ENCODE measurements at places on chromosomes 5 and 9. TPM values are rescaled to one million over a fixed set of nuclear protein-coding genes. Genes with fewer than 3 reads are reported as not detected.

DNA sequence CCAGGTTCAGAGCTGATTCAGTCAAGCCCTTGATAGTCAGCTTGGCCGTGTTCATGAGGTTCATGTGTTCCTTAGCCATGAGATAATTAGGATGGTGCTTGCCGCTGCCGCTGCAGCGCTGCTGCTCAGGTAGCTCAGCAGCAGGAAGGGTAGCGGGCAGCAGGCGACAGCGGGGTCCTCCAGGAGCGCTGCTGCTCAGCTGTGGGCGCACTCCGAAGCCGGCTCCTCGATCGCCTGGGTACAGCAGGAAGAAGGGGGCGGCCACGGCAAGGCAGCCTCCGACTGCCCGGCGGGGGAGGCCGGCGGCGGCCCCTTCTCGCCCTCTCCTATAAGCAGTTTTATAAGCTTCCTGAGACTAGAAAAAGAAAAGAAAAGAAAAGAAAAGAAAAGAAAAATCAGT is 1253.6 kb downstream of the EFNA5 start:
- no peaks in the 10 kb centered on the region for H3K4me1 ChIP-seq
- H3K36me3 ChIP-seq, result no peaks in the 10 kb centered on the region
- no peak for DNase-seq
- H3K27ac ChIP-seq, result no peak overlapping the region
- no peak overlapping the region for H3K4me3 ChIP-seq

DNA sequence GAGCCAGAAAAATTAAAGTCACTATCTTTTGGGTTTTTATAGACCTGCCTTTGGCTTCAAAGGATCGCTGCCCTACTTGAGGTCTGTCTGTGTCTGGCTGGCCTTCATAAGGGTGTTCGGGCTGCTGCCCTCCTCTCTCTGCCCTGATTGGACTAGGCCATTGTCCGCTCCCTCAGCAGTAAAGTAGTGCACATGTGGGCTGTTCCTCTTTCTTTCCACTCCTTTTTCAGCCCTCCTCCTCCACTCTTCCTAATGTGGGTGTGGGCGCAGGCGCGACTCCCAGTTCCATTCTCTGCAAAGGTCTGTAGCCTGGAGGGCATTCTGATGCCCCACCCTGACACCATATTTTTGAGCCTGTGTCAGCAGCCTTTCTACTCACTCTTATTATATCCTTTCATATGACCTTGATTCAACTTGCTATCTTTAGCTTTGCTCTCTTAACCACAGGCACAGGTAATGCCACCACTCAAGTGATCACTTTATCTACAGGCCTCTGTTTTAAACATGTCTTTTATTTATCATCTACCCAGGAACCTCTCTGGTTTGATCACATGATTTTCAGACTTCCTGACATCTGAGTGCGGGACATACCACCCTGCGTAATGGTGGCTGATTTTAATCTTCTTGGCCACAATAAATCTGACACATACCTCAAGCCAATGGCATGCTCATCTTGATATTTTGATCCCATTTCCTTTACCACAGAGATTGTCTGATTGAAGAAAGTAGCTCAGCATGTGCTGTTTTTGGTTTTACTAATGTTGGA is 144.5 kb downstream of the AOPEP start:
- no peak overlapping the region for H3K4me3 ChIP-seq
- no peak overlapping the region for H3K27ac ChIP-seq
- no peaks in the 10 kb centered on the region for H3K4me1 ChIP-seq
- H3K27me3 ChIP-seq, result no peaks in the 10 kb centered on the region
- H3K36me3 ChIP-seq, result no peaks in the 10 kb centered on the region

GRCh38 chr9:112301420-112301819 is 32.0 kb downstream of the PTBP3 start:
- H3K27me3 ChIP-seq, result no peaks in the 10 kb centered on the region
- H3K36me3 ChIP-seq, result no peaks in the 10 kb centered on the region

GRCh38 chr5:57754616-57755015 is 272.0 kb upstream of the ACTBL2 start:
- H3K27me3 ChIP-seq, result no peaks in the 10 kb centered on the region
- H3K27ac ChIP-seq, result no peak overlapping the region
- H3K4me3 ChIP-seq, result no peak overlapping the region
- no peak for DNase-seq
- H3K36me3 ChIP-seq, result no peaks in the 10 kb centered on the region

Gene TMEM171
- total RNA-seq, result 69.3 TPM

- no peaks in the 10 kb centered on the region for H3K27me3 ChIP-seq
- H3K4me3 ChIP-seq, result no peak overlapping the region
- DNase-seq, result no peak
- no peaks in the 10 kb centered on the region for H3K4me1 ChIP-seq
Measured at GRCh38 chr5:40630126-40630525, 49.6 kb upstream of the PTGER4 start.

Gene PCAT7
- 2.5 TPM for total RNA-seq

Measured in colonic mucosa (tissue), 4 donors.